ENCODE measurements at places on chromosomes 12 and 14.

DNA sequence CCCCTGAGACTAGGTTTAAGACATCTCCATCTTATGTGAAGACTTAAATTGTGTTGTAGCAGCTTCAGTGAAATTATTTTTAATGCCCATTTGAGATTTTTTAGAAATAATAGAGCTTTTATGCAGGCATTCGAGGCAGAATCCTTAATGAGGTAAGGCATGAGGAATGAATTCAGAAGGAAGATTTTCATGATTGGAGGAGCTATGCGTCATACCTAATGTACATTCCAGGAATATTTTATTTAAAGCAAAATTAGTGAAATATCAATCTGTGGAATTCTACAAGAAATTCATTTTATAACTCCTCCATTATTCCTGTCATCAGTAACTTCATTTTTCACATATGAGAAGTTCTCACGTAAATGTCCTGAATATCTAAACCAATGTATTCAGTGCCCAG lies 36.0 kb upstream of the GARIN6 start:
- DNase-seq: no peak

DNA sequence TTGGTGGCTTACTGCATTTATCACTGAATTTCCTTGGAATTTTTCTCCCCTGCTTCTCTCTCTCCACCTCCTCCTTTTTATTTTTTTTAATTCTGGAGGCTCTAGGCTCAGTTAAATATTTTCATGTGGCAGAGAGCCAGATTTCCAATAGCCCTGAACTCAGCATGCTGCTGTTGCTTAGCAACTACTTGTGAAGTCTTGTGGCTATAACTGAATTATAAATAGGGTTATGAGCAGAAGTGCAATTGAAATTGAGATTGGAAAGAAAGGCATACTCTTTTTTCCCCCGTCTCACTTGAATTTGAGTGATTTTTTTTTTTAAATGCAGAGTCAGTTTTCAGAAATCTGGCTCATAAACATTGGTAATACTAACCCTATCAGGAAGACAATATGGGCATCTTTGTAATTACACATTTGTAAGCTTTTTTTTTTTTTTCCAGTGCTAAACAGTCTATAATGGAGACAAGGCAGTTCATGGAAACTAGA lies 38.3 kb downstream of the ATF7IP start:
- DNase-seq: peak; percentile 95

DNA sequence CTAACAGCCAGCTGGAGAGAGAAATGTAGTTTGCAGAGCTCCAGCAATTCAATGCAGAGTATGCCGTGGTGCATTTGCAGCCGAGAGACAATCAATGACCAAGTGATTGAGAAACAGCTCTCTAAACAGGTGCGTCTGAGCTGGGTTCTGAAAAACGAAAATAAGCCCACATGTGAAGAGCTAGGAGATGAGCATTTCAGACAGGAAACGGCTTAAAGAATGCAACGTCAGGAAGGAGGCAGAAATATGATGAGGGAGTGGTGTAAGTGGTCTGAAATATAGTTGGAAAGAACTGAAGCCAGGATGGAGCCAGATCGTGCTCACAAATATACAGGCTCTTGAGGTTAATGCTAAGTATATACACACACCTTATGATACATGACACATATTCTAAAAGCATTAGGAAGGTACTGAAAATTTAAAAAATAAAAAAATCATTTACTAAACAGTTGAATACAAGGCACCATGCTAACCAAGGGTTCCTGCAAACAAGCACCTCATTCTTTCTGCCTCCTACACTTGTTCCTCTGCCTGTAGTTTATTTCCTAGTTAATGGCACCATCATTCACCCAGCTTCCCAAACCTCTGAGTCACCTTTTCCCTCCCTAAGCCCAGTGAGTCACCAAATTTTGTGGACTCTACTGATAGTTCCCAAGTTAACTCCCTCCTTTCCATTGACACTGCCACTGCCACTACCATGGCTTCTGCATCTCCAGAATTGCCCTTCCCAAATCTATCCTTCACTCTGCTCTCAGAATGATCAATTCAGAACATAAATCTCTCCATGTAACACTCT lies 2.3 kb upstream of the GARIN2 start:
- DNase-seq: no peak

- DNase-seq: no peak
Measured at GRCh38 chr12:28780096-28780495, 369.0 kb upstream of the FAR2 start.

GRCh38 chr14:47919997-47920396 lies 244.6 kb upstream of the MDGA2 start:
- no peak for DNase-seq

GRCh38 chr14:34181338-34181737 lies 230.5 kb upstream of the EGLN3 start:
- DNase-seq: no peak

GRCh38 chr12:64691227-64691794 lies 67.9 kb downstream of the GNS start:
- DNase-seq: no peak

- DNase-seq: no peak
Measured at GRCh38 chr12:1457901-1458300, 136.5 kb downstream of the FBXL14 start.

GRCh38 chr12:9742661-9743060 lies 9.8 kb upstream of the CLECL1 start:
- no peak for DNase-seq

GRCh38 chr12:119682639-119683252 lies 14.8 kb downstream of the PRKAB1 start:
- no peak for DNase-seq

DNA sequence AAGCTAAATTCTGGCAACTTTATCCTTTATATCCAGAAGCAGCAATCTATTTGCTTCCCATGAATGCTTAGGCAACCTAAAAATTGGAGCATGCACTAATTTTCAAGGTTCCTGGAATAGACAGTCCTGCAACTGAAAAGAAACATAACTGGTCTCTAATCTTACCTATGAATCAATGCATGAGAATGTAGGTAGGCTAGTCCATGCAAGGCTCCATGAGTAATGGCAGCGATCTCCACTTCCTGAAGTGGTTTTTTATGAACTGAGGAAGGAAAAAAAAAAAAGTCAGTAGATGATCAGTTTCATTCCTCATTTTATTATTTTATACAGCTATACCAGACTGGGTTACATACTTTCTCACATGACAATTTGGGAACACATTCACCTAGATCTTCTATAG lies 102.0 kb downstream of the PEBP1 start:
- no peak for DNase-seq

DNA sequence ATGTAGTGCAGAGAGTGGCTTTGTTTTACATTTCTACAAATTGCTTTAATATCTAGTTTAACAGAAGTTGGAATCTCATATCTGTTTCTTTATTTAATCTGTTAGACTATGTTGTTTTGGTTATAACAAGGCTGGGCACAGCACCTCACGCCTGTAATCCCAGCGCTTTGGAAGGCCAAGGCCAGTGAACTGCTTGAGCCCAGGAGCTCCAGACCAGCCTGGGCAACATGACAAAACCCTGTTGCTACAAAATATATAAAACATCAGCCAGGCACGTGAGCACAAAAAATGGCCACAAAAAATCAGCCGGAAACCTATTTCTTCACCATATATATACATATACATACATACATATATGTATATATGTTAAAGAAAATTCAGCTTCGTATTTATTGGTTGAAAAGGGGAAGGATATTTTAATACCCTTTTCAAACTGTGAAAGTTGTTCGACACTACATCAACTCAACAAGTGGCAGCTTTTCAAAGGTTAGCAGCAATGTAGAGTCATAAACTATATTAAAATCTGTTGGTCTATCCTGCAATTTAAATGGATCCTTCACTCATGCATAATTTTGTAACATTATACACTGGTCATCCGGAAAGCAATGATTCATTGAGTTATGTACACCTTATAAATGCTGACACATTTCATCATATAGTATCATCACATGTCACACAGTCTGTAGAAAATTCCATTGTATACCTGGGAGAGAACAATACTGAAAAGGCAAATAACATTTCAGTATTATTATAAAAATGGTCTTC lies 7.1 kb downstream of the NR2C1 start:
- no peak for DNase-seq

DNA sequence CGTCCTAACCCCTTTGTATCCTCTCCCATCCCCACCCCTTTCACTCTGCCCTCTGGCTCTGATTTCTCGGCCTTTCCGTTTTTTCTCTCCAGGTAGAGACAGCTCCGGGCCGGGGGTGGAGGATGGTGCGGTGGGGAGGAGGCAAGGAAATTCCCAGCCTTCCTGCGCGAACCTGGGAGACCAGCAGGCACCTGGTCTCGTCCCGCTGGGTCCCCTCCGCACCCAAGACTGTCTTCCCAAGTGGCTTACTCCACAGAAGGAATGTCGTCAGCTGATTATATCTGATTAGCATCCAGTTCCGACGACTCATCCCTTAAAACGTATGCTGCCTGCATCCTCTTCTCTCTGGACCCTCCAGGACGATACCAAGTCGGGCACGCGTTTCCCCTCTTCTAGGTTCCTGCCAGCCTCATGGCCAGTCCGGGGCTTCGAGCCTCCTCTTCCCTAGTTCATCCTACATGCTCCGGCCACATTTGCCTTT lies 42.2 kb upstream of the CAPRIN2 start:
- peak; percentile 32 for DNase-seq

DNA sequence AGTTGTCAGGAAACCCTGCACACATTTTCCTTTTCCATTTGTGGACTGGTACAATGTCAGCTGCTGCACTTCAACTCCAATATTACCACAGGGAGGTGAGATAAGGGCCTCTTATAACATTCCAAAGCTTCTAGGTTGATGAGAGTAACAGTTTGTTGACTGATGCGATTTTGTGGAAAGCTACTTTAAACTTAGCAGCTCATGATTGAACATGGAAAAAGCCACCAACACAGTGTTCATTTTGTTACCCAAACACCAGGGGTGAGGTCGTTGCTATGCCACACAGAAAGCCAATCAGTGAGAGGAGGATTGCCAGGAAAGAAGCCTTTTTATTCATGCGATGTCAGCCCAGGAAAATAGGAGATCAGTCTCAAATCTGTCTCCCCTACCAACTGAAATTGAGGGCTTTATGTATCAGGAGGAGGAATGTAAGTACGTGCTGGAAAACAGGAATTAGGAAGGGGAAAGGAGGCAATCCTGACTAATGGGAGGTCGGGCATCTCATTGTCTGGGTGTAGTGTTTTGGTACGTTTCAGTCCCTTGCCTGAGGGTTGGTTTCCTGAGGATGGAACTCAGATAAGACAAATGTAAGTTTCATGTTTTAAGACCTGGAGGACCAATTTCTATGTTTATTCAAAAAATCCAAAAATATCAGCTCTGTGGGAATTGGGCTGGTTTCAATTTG lies 92.7 kb upstream of the PLEKHA5 start:
- no peak for DNase-seq

- no peak for DNase-seq
Measured at GRCh38 chr14:102525929-102526497, 16.4 kb upstream of the ANKRD9 start.

GRCh38 chr14:106207316-106207715 lies 680.9 kb downstream of the TMEM121 start:
- DNase-seq: no peak

DNA sequence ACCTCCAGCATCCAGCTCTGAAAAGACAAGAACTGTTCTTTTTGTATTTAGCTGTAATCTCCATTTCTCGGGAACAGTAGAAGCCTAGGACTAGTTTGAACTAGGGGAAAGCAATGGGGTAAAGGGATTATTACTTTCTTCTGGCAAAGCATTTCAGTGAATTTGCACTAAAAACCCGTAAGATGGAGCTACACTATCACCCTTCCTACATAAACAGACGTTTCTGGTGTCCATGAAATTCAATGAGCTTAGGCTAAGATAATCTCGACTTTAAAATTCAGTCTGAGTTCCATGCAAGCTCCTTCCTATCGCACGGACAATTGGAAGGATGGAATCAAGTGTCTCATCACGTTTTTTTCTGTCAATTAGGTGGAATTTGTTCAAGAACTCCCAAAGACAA lies 24.0 kb downstream of the ACSM4 start:
- no peak for DNase-seq

- DNase-seq: no peak
Measured at GRCh38 chr14:78446807-78447206, 276.6 kb downstream of the NRXN3 start.

- DNase-seq: no peak
Measured at GRCh38 chr14:102602421-102603292, 10.2 kb downstream of the RCOR1 start.

GRCh38 chr12:42758806-42759205 lies 169.3 kb upstream of the PRICKLE1 start:
- DNase-seq: no peak

- no peak for DNase-seq
Measured at GRCh38 chr14:85315733-85316290, 214.1 kb upstream of the FLRT2 start.

- no peak for DNase-seq
Measured at GRCh38 chr12:62658910-62659309, 192.3 kb downstream of the MON2 start.

DNA sequence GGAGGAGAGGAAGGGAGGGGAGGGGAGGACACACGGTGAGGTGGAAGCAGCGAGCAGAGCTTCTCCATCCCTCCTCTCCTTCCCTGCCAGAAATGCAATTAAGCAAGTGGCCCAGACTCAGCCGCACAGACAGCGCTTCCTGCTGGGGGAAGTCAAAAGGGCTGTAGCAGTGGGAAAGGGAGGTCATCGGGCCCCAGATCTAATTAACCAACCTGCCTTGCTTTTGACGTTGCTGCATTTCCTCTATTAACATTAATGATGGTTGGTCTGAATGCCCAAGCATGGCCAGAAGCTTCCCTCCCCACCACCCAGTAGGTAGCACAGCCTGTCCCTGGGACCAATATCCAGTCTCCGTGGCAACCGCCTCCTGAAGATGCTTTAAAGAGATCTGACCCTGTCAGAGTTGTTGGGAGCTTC lies 4.6 kb upstream of the NGB start:
- peak; percentile 89 for DNase-seq

DNA sequence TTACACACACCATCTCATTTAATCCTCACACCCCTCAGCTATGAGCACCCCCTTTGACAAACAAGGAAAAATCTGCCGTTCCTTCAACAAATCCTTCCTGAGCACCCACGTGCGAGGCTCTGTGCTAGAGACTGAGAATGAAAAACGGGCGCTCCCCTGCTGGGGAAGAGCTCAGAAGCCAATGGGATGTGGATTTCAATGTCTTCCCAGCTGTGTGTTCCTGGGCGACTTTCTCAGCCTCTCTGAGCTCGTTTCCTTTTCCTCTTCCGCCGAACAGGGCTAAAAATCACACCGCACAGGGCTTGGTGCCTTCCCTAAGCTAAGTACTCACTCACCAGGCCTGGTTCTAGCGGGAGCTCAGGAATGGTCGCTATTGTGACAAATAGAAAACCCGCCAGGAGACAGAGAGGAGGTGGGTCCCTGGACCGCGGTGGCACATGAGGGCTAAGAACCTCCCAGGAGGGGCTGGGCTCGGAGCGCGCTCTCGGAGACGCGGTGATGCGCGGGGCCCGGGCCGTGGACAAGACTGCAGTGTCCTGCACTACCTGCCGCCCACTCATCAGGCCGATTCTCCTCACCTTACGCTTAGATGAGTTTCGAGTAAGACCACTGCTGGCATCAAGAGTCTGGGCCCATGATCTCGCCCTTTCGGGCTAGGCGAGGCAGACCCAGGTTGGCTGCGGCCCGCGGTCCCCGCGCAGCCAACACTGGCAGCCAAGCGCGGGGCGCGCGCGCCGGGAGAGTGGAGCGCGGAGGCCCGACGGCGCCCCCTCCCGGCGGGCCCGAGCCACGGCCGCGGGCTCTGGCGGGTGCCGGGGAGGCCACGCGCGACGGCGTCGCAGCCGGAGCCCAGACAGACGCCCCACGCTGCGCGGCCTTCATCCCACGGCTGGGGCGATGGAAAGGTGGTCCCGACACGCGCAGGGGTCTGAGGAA lies 17.0 kb downstream of the ZDHHC22 start:
- DNase-seq: peak; percentile 90
